ENCODE measurements at places on chromosomes 6 and 20.

DNA sequence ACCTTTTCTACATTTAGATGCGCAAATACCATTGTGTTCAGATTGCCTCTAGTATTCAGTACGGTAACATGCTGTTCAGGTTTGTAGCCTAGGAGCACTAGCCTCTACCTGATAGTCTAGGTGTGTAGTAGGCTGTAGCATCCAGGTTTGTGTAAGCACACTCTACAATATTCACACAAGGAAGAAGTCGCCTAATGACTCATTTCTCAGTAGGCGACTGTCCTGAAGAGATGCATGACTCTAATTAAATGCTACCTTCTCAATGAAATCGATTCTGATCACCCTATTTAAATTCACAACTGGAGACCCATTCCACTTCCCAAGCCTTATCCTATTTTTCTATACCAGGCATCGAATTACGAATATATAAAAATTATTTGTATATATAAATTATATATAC lies 1.3 kb downstream of the MCUR1 start:
- no peak for DNase-seq

- peak; percentile 10 for DNase-seq
Measured at GRCh38 chr20:474581-474980, 12.2 kb upstream of the TBC1D20 start.

- DNase-seq, result no peak
Measured at GRCh38 chr20:17959257-17959627, 9.4 kb downstream of the SNX5 start.

GRCh38 chr6:28696167-28696566 lies 170.5 kb downstream of the GPX5 start:
- DNase-seq, result peak; percentile 30

DNA sequence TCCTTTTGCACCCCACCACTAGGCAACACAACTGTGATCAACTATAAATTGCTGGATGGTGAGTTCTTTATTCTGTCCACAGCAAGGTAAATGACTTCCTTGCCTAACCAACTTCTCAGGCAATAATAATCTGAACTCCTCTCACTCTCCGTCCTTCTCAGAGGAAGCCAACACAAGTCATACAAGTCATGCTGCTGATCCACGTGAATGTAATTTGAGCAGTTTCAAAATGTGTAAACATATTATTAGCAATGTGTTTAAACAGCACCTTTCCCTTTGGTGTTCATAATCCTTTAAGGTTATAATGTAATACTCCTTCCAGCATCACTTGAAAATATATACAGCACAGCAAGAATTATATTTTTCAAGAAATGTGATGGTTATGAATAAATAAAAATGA lies 127.9 kb downstream of the QRSL1 start:
- peak; percentile 6 for DNase-seq

DNA sequence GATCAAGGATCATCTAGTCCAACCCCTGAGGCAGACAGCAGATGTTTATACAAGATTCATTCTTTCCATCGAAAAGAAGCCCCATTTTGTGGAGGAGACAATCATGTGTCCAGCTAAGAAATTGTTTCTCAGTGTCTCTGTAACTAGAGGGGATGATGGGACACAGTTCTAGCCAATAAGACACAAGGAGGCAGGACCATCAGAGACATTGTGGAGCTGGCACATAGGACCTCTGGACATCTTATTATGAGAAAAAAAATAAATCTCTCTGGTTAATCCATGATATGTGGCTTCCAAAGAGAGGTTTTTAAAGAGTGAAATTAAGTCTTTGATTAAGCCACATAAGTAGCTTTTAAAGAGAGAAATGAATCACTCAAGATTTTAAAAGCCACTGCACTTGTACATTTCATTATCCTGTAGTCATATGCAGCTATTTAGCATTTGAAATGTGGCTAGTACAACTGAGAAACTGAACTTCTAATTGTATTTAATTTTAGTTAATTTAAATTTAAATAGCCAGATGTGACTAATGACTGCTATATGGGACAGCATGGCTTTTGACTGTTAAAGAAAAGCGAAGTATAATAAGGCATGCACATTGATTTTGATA lies 176.8 kb downstream of the TASP1 start:
- DNase-seq, result no peak

DNA sequence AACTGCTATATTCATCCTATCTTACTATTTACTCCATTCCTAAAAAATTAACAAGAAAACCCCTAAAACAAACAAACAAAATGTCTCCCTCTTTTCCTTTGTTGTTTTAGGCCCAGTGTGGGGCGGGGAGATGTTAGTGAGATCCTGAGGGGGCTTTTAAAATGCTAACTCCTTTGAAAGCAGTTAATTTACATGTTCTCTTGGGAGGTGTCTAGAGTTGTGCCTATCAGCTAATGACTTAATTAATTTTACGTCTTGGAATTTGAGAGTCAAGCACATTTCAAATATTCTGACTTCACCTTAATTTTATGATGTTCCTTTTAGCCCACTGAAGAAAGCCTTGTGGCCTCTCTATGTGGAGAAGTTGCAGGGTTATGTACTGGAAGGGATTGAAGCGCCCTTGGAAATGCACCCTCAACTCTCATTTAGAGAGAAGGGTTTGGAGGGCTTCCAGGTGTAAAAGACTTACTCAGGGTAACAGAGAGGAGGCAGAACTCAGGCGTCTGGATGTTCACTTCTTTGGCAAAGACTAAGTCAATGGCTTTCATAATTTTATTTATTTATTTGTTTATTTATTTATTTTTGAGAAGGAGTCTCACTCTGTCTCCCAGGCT lies 4.9 kb downstream of the SASH1 start:
- no peak for DNase-seq

DNA sequence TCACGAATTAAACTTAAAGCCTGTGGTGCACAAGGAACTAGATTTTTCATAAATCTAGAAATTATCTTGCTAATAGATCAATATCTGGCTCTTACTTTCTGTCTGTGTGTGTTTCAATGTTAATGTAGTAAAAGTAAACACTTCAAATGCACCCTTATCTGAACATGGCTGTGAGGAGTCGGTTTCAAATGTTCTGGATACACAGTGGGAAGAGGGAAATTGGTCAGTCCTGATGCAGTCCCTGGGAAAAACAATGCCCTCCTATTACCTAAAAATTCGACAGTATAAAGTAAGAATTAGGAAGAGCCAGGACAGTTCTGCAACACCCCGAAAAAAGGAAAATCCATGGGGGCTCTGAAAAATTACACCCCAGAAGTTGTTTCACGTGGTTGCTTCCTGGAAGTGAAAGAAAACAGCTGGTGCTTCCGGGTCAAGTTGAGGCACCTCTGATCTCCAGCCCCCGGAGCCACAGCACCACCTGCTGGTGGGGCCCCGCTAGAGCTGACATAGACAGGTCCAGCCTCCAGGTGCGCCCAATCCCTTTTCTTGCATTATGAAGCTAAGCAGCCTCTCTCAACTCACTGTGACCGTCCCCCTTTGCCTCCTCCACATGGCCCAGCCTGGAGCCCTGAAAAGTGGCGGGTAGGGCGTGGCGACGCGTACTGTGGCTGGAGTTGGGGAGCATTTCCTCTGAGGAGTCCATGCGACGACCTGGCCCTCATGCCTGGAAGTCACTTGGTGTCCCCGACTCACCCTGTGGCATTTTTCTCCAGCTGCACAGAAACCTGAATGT lies 8.3 kb downstream of the SEMG2 start:
- DNase-seq, result no peak
